Calu3 (cell line): ENCODE measurements at places on chromosomes 7 and 10.

DNA sequence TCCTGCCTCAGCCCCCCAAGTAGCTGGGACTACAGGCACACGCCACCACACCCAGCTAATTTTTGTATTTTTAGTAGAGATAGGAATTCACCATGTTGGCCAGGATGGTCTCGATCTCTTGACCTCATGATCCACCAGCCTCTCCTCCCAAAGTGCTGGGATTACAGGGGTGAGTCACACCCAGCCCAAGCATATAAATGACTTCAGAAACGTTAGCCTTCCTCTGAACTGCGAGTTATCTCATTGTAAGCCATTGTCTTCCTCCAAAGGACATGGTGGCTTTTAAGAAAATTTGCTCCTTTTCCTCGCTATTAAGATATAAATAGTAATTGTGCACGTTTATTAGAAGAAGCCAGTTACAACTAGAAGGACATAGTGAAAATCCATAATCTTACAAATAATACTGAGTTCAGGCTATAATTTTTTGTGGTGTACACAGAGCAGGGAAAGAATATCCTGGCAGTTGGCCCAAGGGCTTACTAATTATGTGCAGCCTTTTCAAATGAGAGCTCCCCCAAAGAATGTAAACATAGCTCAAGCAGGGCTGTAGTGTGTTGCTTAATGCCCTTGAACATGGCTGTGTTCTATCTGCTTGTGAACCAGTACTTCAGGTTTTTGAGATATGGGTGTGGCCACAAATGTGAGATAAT, 495.8 kb downstream of the PARD3 start:
- peaks cover 8% of the 10 kb centered on the region for H3K36me3 ChIP-seq
- H3K27ac ChIP-seq, result peak overlapping the region; percentile 75
- DNase-seq, result peak; percentile 58
- no peak overlapping the region for H3K4me3 ChIP-seq
- H3K27me3 ChIP-seq, result no peaks in the 10 kb centered on the region

GRCh38 chr7:105677817-105678573, 96.7 kb upstream of the EFCAB10 start:
- no peak overlapping the region for H3K27ac ChIP-seq

- no peaks in the 10 kb centered on the region for H3K27me3 ChIP-seq
- peaks cover 23% of the 10 kb centered on the region for H3K4me1 ChIP-seq
- peaks cover 7% of the 10 kb centered on the region for H3K36me3 ChIP-seq
- H3K4me3 ChIP-seq, result no peak overlapping the region
- no peak for DNase-seq
- no peak overlapping the region for H3K27ac ChIP-seq
Measured at GRCh38 chr10:33363106-33363505, 28.6 kb upstream of the NRP1 start.

DNA sequence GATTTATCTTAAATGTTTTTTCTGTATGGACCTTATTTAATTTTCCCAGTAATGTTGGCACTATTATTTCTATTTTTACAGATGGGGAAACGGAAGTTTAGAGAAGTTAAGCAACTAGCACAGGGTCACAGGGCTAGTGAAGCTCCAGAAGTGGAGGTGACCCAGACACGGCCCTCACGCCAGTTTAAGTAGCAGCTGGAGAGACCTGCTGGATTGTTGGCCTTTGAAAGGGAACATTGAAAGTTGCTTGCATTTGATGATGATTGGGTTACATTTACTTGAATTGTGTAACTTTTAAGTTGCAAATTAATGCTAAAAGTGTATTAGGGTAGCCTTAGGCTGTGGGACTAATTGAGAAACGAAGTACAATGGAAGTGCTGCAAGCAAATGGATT, 25.6 kb downstream of the CDK14 start:
- no peak overlapping the region for H3K4me3 ChIP-seq
- DNase-seq, result no peak
- H3K27me3 ChIP-seq, result no peaks in the 10 kb centered on the region
- no peaks in the 10 kb centered on the region for H3K36me3 ChIP-seq
- H3K4me1 ChIP-seq, result peaks cover 71% of the 10 kb centered on the region

GRCh38 chr10:6980353-6980752, 400.3 kb upstream of the PRKCQ start:
- no peak for DNase-seq
- H3K27me3 ChIP-seq, result peaks cover 57% of the 10 kb centered on the region
- no peaks in the 10 kb centered on the region for H3K36me3 ChIP-seq
- no peak overlapping the region for H3K4me3 ChIP-seq

GRCh38 chr10:114801411-114801813, 20.2 kb upstream of the FHIP2A start:
- H3K27me3 ChIP-seq, result no peaks in the 10 kb centered on the region
- H3K36me3 ChIP-seq, result no peaks in the 10 kb centered on the region
- DNase-seq, result no peak
- no peaks in the 10 kb centered on the region for H3K4me1 ChIP-seq
- no peak overlapping the region for H3K4me3 ChIP-seq
